HuH-7.5 (cell line): ENCODE measurements at places on chromosomes 12 and 14.
A peak's percentile ranks its signal among the peaks of the same experiment; 100 is the strongest.

GRCh38 chr14:28356819-28357218, 409.8 kb upstream of the FOXG1 start:
- DNase-seq = no peak

DNA sequence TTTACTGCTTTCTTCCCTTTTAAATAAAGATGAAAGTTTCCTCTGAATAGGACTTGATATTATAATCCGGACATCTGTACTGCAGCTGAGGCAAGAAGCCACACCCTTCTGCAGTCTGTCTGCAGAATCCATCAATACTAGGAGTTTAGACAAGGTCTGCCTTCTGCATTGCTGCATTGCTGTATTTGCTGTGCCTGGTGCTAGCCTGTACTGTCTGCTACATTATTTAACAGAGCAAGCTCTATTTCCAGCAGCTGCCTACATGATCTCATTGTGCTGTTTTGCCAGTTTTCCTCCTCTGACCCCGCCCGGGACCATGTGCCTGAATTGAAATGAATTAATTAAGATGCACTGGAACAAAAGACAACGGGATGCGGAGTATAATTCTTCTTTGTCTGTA, 1.7 kb downstream of the TUBA1A start:
- no peak for DNase-seq

GRCh38 chr14:49314737-49315136, 271.4 kb downstream of the RPS29 start:
- no peak for DNase-seq

GRCh38 chr12:3727877-3728632, 24.9 kb downstream of the CRACR2A start:
- no peak for DNase-seq

DNA sequence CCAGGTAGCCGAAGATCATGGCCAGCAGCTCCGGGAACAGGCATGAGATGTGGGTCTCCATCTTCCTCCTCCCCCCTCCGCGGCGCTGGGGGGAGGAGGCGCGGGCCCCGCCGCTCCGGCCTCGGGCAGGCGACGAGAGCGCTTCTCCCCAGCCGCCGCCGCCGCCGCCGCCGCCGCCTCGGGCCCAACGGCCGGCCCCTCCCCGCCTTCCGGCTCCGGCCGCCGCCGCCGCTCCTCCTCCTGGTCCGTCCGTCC, 448 bp downstream of the FBXL14 start:
- DNase-seq = no peak

GRCh38 chr14:103199124-103199523, 75.9 kb downstream of the TNFAIP2 start:
- DNase-seq = no peak

DNA sequence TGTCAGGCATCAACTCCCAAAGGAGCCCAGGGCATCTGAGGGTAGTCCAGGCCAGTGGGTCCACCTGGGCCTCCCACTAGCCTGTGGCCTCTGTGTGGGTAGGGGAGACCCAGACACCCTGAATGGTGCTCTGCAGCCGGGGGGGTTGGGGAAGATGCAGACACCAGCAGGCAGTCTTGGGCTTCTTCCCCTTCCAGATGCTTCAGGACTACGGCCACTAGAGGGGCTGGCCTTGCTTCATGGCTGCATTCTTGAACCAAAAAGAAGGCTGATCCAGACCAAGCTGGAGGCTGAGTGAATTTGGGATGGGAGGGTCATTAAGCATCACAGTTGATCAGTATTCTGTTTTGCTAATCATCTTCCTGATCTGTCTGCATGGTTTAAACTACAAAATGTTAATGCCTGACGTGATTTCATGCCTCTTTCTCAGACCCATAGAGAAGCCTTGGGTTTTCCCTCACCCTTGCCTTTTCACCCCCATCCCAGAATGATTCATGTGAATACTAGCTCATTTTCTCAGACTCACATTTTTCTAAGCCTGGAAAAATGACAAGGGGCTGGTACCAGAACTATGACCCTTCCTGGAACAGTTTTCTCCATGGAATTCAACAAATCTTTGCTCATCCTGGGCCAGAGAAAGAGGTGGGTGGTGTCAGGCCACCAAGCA, 134.2 kb downstream of the NTF3 start:
- no peak for DNase-seq

DNA sequence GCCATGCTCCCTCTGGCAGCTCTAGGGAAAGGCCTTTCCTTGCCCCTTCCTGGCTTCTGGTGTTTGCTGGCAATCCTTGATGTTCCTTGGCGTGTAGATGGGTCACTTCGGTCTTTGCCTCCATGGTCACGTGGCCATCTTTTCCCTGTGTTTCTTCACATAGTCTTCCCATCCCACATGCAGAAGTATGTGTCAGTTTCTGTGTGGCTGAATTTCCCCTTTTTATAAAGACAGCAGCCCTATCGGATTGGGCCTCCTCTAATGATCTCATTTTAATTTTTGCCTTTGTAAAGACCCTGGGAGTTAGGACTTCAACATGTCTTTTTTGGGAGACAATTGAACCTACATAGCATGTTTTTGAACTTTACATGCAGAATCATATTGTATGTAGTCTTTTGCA, 107.2 kb upstream of the FGD4 start:
- DNase-seq = no peak

GRCh38 chr12:89840162-89840922, 131.7 kb upstream of the ATP2B1 start:
- DNase-seq = no peak

GRCh38 chr14:71179066-71179465, 271.8 kb downstream of the PCNX1 start:
- DNase-seq = no peak

DNA sequence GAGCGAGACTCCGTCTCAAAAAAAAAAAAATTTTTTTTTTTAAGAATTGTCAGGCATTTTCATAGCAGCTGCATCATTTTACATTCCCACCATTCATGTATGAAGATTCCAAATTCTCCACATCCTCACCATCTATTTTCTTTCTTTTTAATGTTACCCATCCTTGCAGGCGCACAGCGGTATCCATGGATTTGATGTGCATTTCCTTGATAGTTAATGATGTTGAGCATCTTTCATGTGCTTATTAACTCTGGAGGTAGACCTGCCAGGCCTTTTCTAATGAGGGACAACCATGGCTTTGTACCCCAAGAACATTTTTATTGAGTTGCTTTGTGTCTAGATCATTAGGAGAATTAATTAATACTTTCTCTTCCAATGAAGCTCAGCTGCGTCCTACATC, 1.6 kb upstream of the RNF34 start:
- no peak for DNase-seq

GRCh38 chr14:99688629-99689028, 4.5 kb downstream of the CYP46A1 start:
- DNase-seq = no peak

GRCh38 chr14:32379447-32379846, 50.3 kb downstream of the AKAP6 start:
- DNase-seq = no peak

GRCh38 chr12:24728366-24728765, 220.5 kb downstream of the BCAT1 start:
- DNase-seq = no peak

DNA sequence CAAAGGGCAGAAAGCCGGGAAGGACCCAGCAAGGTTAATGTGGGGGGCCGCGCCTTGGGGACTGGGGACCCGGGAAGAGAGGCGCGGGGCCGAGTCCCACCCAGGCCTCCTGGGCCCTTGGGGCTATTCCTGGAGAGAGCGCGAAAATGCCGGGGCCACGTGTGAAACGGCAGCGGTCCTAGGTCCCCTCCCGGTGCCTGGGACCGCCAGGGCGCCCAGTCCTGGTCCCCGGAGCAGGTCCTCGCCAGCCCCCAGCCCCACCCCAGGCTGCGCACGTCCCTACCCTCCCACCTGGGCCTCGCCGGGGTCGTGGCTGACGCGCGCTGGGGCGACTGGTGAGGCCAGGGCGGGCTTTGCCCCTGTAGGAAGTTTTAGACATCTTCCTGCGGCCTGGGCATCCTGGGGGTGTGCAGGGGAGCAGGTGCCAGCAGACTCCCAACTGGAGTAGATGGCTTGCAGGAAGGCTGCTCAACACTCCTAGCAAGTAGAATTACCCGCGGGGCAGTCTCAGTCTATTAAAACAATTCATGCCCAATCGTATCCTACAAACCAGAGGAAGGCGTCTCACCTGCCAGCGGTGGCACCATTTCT, 708 bp downstream of the FAR2 start:
- DNase-seq = no peak

GRCh38 chr12:23756416-23756815, 193.1 kb downstream of the SOX5 start:
- no peak for DNase-seq

- no peak for DNase-seq
Measured at GRCh38 chr12:3000548-3001275, 41.5 kb downstream of the TEAD4 start.

GRCh38 chr12:113325916-113326315, 9.0 kb downstream of the SLC8B1 start:
- DNase-seq = no peak

DNA sequence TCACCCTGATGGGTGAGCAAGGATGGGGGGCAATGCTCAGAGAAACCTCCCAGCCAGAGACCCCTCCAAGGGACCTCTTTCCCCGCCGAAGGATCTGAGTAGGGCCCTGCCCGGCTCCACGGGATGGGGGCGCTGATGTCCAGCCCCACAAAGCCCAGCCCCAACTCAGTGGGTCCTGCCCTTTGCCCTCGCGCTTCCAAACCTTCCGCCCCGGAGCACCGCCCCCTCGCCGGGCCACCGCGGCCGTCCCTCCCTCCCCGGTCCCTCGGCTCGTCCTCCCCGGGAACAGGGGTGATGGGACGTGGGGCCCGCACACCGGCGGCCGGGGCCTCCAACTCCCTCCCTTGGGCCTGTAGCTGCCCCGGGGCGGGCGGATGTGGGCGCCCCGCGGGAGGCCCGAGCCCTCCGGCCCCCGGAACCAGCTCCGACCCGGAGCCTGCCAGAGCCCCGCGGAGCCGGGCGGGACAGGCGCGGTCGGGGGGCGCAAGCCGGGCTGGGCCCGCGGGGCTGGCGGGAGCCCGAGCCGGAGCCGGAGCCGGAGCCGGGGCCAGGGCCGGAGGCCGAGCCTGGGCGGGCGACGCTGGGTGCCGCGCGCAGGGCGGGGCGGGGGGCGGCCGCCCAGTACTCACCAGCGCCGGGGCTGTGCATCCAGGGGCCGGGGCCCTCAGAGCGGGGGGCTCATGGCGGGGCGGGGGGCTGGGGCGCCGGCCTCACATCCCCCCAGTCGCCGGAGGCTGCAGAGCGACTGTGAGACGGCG, 386 bp downstream of the HDAC7 start:
- DNase-seq = peak; percentile 84

DNA sequence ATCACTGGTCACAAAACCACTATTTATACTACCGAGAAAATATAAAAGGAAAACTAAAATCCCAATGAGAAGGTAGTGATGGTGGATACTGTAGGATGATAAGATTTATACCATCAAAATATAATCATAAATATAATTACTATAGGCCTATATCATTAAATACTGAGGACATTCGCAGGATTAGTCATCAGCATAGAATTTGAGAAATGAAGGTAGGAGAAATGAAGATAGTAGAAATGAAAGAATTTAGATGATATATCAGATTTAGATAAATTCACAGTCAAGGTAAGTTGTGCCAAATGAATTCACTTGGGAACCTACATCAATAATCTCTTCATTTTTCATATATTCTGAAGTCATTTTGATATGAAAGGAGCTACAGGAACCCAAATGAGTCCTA, 82.8 kb downstream of the DAAM1 start:
- no peak for DNase-seq

GRCh38 chr12:131830914-131831571, 2.9 kb downstream of the MMP17 start:
- no peak for DNase-seq

DNA sequence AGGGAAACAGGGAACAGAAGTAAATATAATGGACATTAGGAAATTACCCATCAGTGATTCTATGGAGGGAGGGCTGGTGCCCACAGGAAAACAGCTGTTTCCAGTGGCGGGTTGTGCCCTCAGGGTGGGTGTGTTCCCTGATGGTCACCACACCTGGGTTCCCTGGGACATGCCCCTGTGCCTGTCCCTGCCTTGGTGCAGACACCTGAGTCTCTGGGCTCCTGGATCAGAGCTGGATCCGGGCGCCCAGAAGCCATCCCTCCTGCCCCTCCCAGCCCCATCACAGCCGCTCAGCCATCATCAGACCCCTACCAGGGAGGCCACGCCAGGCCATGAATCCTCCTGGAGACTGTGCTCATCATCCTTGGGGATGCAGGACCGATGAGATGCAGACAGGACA, 307.2 kb upstream of the SFSWAP start:
- no peak for DNase-seq

DNA sequence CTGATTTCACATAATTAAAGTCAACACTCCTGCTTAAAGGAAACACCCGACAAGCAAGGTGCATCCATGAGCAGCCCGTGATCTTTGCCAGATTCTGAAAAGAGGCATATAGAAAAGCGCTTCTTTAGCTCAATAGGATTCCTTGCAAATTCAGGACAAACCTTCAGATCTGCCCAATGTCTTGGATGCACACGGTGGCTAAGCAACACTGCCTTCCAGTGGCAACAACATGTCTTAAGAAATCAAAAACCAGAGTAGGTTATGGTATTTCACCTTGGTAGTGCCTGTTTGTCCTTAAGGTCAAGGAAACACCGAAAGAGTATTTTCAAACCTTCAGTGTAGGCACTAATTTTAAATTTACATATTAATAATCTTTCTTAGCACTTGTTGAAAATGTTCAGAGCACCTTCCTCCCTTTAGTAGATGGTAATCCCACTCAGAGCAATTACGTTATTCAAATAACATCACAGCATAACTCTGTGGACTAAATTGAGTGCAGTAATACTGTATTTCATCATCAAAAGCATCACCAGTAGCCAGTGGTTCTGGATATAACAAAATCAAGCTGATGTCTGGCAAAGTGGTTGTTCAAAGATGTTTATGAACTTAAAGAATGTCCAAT, 58.0 kb upstream of the CDKN3 start:
- no peak for DNase-seq

GRCh38 chr12:40730281-40730680, 38.0 kb downstream of the CNTN1 start:
- no peak for DNase-seq

DNA sequence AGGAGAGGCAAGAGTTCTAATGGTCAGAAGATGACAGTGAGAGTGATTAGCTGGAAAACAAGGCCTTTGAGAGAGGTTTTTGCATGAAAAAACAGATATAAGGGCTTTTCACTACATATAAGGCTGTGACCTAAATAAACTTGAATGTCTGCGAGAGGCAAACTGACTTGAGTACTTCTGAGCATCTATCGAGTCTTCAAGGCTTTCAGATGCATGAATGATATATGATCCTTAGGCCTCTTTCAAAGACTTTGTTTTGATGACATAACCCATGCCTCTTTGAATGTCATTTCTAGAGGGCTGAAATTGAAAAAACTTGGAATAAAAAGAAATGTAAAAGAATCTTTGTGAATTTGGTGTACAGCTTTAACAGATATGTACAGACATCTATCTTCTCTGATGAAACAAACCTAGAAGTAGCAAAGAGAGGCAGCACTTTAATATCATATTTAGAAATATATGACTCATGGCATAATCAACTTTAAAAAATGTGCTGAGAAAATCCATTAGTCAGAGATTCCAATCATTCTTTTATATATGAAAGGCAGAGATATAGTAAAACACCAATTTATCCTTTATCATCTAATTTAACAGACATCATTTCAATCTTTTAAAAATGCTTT, 72.6 kb downstream of the PPM1H start:
- DNase-seq = no peak
